Brain (organoid and tissue), 16 donors: ENCODE measurements at places on chromosomes 11 and 22.

DNA sequence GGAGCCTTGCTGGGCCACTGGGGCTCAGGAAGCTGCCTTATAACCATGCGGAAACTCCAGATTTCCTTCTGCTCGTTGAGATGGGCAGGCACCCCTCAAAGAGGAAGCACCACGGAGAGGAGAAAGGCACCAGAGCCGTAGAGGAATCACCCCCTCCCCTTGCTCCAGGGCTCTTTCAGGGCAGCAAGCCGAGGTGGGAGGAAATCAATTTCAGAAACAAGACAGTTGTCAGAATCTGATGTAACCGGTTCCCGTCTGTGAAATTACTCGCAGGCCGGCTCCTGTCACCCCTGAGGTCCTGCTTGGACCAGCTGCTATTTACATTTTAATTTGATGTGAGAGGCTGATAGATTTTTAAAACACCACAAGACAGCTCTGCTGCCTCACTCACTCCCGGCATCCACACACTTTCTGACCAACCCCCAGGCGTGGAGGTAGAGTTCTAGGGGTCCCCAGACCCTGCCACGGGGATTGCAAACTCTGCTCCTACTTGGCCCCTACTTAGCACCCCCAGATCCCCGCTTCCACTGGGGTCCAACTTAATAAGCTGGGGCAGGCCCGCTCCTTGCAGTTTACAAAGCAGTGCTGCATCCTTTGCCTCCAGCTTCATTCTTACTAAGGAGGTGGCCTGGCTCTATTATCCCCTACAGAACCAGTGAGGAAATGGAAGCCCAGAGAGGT lies 162.5 kb downstream of the CEP164 start:
- peak; percentile 39 for DNase-seq

GRCh38 chr11:59188954-59189353 lies 17.0 kb downstream of the DTX4 start:
- DNase-seq, result no peak

DNA sequence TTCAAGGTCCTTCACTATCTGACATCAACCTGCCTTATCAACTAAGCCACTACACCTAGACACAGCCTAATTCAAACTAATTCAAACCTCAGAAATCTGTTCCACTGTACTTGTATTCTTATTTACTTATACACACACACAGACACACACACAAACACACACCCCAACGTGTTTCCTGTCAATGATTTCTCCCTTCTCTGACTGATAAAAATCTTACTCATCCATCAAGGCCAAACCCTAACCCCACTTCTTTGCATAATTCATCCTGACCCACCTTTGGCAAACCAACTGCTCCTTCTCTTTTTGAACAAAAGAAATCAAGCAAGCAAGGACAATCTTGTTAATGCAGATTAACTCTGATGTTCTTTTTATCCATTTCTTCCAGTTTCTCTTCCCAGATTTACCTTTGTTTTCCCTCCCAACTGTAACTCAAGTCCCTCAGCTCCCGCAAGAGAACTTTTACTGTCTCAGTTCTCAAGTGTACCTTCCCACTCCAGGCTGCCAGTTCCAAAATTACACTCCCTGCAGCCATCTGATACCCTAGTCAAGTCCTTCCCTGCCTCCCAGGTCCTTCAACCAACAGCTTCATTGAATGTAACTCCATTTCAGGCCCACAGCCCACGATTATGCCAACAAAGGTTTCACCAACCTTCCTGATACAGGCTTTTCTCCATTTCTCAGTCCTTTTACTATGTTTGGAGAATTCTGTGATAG lies 78.3 kb downstream of the PAK1 start:
- DNase-seq, result no peak

- DNase-seq, result peak; percentile 42
Observed at GRCh38 chr11:126348806-126349582, 6.5 kb upstream of the ST3GAL4 start.

GRCh38 chr22:33766091-33766490 lies 154.2 kb downstream of the LARGE1 start:
- DNase-seq, result peak; percentile 85
